ENCODE measurements at places on chromosomes 16 and 17.
A peak's percentile ranks its signal among the peaks of the same experiment; 100 is the strongest.

DNA sequence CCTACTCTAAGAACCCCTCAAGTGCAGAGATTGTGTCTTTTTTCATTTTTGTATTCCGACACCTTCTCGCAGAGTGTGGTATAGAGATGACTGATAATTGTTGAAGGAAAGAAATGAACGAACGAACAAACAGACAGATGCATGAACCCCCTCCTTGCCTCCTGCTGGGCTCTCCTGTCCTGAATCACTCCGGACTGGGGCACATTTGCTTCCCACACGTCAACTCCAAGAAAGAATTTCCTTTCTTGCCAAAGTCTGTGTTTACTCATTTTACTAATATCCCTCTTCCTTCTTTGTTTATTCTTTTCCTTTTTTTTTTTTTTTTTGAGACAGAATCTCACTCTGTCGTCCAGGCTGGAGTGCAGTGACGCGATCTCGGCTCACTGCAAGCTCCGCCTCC lies 37.5 kb upstream of the BHLHA9 start:
- no peak for DNase-seq

DNA sequence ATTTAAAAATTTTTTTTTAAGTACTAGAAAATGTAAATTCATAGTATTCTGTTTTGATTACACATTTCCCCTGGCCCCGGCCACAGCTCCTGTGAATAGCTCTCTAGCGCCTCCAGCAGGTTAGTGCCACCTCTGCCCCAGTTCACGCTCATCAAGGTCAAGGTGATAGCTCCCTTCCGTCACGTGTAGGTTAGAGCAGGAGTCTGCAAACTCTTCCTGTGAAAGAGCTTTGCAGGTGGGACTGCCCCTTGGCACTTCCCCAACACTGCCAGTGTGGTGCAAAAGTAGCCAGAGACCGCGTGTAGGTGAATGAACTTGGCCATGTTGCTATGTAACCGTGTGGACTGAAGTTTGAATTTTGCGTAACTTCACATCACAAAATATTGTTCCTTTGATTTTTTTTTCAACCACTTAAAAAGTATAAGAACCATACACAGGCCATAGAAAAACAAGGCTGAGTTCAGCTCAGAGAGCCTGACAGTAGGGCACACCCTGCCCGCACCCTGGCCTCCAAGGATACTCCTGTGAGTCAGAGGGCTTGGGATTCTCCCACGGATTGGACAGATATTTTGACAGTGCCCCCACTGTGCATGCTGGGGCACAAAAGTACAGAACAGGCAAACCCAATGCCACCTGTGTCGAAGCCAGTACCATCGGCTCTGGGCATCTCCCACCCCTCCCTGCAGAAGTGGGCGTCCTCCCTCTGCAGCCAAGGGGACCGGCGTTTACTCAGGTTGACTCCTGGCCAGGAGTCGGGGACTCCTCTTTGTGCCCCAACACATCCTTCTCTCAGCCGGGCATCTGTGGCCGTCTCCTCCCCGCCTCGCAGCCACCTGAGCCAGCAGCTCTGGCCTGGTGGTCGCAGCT lies 92.0 kb upstream of the CHMP6 start:
- peak; percentile 11 for DNase-seq

GRCh38 chr17:76689859-76690258 lies 20.9 kb downstream of the MXRA7 start:
- DNase-seq: no peak

- DNase-seq: peak; percentile 37
Observed at GRCh38 chr17:57739402-57740234, 5.5 kb downstream of the CCDC182 start.

- no peak for DNase-seq
Observed at GRCh38 chr16:20094157-20094556, 20.5 kb upstream of the GPR139 start.

GRCh38 chr16:76222087-76222486 lies 55.1 kb upstream of the CNTNAP4 start:
- DNase-seq: no peak

- peak; percentile 7 for DNase-seq
Observed at GRCh38 chr17:63950940-63951907, 19.1 kb upstream of the CD79B start.

DNA sequence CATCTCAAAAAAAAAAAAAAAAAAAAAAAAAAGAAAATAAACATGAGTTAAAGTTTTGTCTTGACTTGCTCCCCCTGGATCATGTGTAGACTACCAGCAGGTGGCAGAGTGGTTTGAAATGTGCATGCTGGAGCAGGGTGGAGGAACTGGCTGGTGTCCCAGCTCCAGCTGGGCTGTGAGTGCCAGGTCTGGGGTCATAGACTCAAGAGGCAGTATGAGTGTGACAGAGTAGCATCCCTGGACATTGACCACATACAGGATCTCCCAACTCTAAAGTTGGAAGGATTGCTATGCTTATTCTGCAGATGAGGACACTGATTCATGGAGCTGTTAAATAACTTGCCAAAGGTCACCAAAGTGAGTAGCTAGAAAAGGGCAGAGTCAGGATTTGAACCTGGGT lies 198.0 kb upstream of the MPHOSPH6 start:
- DNase-seq: no peak

DNA sequence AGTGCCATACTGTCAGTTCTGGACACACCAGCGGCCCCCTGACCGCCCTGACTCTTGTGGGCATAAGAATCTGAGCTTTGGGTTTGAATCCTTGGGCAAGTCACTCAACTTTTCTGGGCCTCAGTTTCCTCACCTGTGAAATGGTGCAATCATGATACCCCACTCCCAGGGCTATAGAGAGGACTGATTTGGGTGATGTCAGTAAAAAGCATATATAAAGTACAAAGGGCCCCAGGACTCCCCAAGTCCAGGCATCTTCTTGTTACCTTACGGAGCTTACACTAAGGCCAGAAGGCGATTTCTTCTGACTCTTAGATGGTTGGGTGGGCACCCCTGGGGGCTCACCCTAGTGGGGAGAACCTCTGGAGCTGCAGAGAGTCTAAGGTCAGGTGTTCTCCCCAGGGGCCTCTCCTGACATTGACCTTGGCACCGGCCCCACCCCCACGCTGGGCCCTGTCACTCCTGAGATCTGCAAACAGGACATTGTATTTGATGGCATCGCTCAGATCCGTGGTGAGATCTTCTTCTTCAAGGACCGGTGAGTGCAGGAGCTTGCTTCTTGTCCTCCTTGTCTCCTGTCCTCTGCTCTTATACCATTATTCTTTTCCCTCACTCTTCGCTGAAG lies 13.9 kb downstream of the MMP2 start:
- no peak for DNase-seq

GRCh38 chr16:10964891-10965326 lies 20.5 kb downstream of the CLEC16A start:
- DNase-seq: no peak

DNA sequence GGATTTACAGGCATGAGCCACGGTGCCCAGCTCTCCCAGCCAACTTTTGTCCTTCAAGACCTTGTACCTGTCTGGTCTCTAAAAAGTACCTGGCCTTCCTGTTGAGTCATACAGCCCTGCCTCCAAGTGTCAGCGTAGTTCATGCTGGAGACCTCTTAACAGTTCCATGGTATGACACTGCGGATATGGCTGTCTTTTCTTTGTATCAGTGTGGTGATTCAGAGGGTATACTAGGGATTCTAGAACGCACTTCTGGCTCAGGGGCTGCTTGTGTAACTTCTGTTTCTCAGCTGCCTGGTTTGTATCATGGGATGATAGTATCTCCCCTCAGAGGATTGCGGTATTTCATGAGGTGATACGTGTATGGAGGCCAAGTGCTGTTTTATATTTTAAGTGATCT lies 2.0 kb upstream of the TMEM11 start:
- no peak for DNase-seq

DNA sequence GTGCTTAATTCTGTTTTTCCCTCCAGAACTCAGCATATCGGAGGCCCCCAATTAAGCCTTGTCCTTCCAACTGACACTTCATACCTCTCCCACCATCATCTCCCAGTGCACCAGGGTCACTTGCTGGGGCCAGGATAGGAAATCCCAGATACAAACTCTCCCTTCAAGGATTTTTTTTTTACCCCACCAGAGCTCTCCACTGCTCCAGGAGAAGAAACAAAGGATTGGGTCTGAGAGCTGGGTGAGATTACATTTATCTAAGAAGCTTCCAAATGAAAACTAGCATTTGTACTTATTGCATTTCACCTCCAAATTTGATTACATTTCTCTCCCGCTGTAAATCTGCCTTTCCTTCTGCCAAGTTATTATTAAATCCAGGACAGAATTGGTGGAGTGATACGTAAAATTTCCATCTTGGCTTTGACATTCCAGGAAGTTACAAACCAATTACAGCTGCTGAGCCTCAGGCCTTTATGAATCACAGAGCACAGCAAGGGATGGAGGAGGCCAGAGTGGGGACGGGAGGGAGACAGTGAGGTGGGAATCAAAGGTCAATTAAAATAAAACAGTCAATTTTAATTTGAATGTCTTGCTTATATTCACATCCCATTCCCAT lies 123.5 kb downstream of the USP31 start:
- DNase-seq: peak; percentile 14

GRCh38 chr17:74214484-74215341 lies 1.3 kb downstream of the TTYH2 start:
- DNase-seq: no peak

DNA sequence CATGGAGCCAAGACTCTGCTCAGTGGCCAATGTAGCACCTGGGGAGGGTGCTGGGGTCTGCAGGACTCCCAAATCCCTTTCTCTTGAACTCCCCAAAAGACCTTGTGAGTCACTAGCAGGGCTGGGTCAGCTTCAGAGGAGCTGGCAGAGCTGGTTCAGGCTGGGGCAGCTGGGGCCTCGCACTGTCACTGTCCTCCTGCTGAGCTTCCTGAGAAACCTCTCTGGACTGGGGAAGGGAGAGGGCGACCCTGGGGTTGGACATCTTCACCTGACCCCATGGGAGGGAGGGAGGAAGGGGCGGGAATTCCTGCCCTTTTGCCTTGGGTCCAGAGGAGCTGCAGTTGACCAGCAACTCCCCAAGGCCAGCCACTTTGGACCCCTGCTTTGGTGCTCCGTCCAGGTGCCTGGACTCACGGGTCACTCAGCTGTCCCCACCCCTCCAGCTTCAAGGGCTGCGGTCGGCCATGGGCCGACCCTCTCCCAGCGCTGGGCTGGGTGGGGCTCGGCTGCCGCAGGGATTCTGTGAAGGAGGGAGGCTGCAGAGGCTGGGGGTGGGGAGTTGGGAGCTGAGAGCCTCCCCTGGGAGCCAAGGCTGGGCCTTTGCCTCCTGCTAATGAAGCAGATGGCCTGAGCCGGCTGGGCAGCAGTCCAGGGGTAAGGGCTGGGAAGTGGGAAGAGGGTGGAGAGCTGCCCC lies 9.2 kb downstream of the FMNL1 start:
- no peak for DNase-seq

GRCh38 chr17:55254375-55254774 lies 10.4 kb upstream of the HLF start:
- no peak for DNase-seq

- DNase-seq: no peak
Observed at GRCh38 chr16:48029768-48030167, 126.0 kb downstream of the ABCC12 start.

GRCh38 chr16:23424292-23424958 lies 28.6 kb downstream of the COG7 start:
- peak; percentile 55 for DNase-seq

- DNase-seq: peak; percentile 81
Observed at GRCh38 chr17:76246080-76247066, 6.1 kb upstream of the RNF157 start.

- DNase-seq: no peak
Observed at GRCh38 chr17:10215286-10215685, 16.9 kb upstream of the GAS7 start.

- DNase-seq: peak; percentile 54
Observed at GRCh38 chr17:64067657-64068056, 47.2 kb upstream of the ICAM2 start.

- DNase-seq: no peak
Observed at GRCh38 chr17:230395-230770, 48.9 kb upstream of the DOC2B start.

DNA sequence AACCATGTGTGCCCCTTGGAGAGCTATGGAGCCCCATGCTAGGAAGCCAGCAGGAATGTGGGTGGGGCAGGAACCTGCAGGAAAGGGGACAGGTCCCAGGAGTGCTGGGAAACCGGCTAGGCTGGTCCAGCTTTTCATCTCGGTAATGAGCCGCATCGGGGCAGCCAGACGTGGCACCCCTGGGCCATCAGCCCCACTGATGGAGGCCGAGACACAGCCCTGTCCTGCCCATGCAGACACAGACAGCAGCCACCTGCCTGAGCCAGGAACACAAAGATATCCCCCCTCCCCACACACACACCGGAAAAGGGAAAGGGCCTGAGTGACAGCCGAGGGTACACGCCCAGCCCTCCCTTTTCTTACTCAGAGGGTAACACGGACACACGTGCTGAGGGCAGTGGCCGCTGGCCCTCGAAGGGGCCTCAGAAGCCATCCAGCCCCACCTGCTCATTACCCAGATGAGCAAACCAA lies 18.1 kb downstream of the PPL start:
- DNase-seq: peak; percentile 36

DNA sequence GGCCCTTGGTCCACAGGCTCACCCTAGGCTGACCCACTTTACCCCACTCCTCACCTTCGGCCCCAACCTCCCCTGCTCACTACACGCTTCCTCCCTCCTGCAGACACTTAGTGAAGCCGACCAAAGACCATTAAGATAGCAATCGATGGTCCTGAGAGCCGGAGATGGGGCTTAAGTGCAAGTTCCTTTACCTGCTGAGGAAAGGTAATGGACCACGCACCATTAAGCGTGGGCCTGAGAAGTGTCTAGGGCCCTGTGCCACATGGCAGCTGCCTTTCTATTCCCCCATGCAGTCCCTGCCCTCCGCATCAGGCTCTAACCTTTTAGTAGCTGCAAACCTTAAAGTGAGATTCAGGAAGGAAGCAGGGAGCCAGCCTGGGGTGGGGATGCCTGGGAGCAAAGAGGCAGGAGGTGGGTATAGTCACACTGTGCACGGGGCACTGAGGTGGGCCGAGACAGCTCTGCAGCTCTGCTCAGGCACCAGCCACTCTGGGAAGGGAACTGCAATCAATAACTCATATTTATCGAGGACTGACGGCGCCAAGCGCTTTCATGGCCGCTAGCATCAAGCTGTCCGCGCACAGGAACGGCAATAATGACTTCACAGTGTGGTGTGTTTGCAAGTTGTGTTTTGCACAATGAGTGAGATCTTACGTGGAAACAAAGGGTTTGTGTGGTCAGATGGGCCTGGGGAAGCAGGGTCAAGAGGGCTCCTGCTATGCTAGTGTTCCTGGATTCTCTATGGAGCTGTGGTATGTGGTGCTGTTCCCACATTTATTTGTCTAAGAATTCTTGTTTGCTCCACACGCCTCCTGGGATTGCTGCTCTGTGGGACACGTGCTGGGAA lies 84.9 kb upstream of the CDC42EP4 start:
- peak; percentile 9 for DNase-seq

- DNase-seq: peak; percentile 63
Observed at GRCh38 chr16:87375426-87376135, 8.0 kb downstream of the FBXO31 start.

Data from renal cortical epithelial cell (primary cell).